Right renal pelvis (tissue), 4 donors: ENCODE measurements at places on chromosomes 7 and 10.

- no peak for DNase-seq
These were observed 82.8 kb downstream of the GATA3 start for GRCh38 chr10:8137272-8137681.

- DNase-seq = no peak
These were observed 128.6 kb downstream of the OAT start for GRCh38 chr10:124289851-124290795.

GRCh38 chr10:14240253-14241189 lies 90.2 kb downstream of the FRMD4A start:
- no peak for DNase-seq

- no peak for DNase-seq
These were observed 29.5 kb upstream of the CCNY start for GRCh38 chr10:35306852-35307251.

- DNase-seq = no peak
These were observed 86.6 kb upstream of the C7orf33 start for GRCh38 chr7:148503900-148504487.

DNA sequence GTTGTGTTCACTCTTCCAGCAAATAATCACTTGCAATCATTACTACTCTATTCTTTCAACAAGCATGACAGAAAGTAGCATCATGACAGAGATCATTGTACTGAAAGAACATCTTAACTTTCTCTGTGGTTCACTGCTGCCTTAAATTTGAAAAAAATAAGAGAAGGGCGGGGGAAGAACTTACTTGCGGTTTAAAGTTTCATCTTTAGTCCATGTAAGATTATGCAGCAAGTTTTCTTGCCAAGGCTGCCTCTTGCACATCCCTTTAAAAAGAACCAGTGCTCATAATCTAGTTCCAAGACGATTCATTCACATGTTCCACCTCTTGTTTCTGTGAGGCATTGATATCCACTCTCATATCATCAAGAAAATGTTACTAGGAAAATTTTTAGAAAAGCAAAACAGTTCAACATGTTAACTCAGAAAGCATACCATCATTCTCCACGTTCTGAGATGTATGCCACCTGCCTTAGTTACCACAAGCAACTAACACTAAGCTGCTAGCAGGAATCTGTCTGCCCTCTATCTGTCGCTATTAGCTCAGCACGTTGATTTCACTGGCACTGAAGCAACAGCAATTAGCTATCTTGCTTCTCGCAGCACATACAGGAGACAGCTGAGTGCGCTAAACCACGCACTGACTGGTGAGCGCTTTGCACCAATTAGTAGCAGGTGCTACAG lies at the start of gene PCDH15:
TSS of gene PCDH15 (minus strand) at position 491 of the 681 bp plus-strand sequence. CDS start 136,969 bp downstream, outside the sequence.
- peak; percentile 44 for DNase-seq

DNA sequence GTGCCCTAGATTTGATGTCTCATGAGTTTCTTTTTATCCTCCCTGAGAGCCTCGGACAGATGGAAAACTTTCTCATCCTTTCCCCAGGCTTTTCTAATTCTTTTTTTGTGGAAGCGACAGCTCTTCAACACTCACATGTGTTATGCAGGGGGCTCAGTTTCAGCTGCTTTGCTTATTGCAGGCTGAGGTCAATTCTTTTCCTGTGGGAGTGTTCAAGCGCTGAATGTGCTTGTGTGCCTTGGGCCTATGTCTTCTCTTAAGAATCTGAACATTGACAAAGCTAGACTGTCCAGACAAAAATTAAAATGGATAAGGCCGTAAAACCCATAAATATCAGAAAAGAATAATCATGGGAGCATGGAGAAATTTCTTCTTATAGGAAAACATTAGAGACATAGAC lies 125.2 kb upstream of the STEAP4 start:
- DNase-seq = no peak

- no peak for DNase-seq
These were observed 214.0 kb upstream of the PRSS58 start for GRCh38 chr7:142471820-142472219.

- DNase-seq = peak; percentile 45
These were observed at the start of gene PRR15 for GRCh38 chr7:29563590-29564495. Gene PRR15, plus strand, starts transcription at chr7:29563835. Its CDS starts 2,495 bp downstream, at chr7:29566330.

DNA sequence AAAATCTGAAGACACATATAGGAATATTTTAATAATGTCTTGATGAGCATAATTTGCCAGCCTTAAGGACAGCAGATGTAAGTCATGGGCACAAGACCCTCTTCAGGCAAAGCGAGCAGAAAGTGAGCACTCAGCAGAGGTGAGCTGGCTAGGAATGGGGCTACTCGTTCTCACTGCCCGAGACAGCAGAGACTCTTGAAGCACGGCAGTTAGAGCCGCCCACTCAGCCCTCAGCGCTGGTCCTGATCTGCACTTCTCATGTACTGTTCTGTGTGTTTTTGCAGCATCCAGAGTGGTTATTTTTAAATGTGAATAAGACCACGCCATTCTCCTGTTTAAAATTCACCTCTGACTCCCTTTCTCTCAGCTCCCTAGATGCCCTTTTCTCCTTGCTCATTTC lies 65.3 kb downstream of the GFRA1 start:
- DNase-seq = no peak

- DNase-seq = no peak
These were observed 53.8 kb downstream of the RCC1L start for GRCh38 chr7:75019800-75020199.

GRCh38 chr10:122939856-122940543 lies 14.0 kb downstream of the C10orf88 start:
- no peak for DNase-seq

- DNase-seq = no peak
These were observed 27.3 kb downstream of the BNIP3 start for GRCh38 chr10:131954356-131954965.
